ENCODE measurements at places on chromosomes 16 and 17.
A peak's percentile ranks its signal among the peaks of the same experiment; 100 is the strongest.

DNA sequence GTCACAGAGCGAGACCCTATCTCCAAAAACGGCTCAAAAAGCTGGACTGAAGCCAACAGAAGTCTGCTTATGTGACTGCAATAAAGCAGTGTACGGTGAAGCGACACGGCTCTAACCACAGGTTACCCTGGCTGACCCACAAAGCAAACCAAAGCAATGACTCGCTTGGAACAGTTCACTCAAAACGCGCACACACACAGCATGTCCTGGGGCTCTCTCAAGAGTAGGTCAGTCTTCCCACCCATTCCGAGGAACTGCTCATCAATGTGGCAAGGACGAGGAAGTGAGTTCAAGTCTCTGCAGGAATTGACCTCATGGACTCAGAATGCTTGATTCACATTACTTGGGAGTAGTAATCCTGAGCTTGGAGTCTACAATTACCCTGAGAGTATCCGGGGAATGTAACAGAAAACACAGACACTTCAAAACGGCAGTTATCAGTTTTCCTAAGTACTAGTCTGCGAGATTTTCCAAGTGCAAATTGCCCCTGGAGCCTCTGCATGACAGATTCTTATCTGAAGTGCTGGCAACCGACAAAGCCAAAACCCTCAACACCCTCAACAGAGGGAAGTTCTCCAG lies 25.4 kb downstream of the PELP1 start:
- peak; percentile 77 for DNase-seq

- no peak for DNase-seq
Observed at GRCh38 chr17:7824021-7824924, 9.7 kb upstream of the KDM6B start.

- no peak for DNase-seq
Observed at GRCh38 chr16:26651464-26651863, 415.3 kb upstream of the C16orf82 start.

DNA sequence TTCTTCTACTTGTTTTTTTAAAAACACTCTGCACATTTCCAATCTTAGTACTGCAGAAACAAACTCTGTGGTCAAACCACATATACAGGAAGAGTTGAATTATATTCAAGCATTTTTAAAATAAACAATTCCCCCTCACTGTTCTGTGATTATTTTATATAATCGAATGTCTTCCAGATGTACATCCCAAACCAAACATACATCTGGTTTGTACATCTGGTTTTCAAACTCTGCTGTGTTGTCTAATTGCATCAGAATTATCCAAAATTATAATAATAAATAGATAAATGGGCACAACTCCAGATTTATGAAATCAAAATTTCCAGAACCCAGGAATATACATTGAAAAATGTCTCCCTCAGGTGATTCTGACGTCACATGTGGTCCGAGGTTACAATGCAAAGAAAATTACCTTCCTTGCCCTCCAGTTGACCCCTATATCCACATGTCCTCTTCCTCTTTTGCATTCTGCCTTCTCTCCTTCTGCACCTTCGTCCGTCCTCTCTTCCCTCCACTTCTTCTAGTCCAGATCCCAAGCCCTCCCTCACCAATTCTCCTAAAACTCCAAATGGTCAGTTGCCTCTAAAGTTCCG lies 13.3 kb upstream of the CCDC144A start:
- no peak for DNase-seq

GRCh38 chr17:75155191-75155601 lies 884 bp upstream of the JPT1 start:
- no peak for DNase-seq

- DNase-seq: no peak
Observed at GRCh38 chr17:78053777-78054468, 74.6 kb downstream of the TMC6 start.

DNA sequence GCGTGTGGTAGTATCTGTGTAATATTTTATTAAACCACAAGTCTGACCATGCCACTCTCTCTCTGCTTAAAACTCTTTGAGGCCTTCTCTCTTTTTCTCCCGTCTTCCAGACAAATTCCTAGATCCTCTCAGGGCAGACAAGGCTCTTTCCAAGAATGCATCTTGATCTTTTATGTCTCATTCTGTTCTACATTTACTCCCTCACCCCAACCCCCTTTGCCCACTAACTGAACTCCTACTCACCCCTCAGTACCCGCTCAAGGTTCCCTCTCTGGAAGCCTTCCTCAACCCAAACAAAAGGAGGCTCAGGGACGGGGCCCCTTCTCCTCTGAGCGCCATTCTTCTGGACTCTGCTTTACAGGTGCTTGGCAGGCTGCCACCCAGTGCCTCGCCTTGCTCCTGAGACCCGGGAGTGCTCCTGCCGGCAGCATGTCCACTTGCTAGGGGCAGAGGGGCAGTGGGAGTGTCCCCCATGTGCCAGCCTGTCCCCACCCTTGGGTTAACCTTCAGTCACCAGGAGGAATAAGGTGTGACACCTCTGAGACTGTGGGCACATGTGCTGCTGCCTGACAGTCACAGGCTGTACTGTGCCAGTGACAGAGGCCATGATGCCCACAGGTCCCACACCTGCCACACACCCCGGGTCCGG lies 9.2 kb downstream of the SLC13A2 start:
- no peak for DNase-seq

GRCh38 chr17:34242587-34243363 lies 12.3 kb upstream of the CCL2 start:
- DNase-seq: peak; percentile 95

DNA sequence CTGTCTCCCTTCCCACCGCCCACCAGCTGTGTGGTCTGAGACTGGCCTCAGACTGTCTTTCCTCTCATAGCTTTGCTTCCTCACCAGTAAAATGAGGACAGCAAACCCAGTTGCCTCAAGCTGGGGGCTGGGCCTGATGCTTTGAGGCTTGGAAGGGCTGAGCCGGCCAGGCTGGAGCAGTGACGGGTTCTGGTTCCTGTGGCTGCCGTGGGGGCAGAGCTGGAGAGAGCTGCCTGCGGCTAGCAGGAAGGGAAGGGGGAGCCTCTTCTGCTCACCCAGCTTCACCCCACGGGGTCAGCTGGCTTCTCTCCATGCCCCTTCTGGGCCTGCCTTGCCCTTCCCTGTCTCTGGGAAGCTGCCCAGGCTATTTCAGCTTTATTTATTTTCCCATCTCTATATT lies 23.7 kb downstream of the LASP1 start:
- peak; percentile 71 for DNase-seq

GRCh38 chr17:60579090-60579489 lies 20.9 kb upstream of the PPM1D start:
- peak; percentile 44 for DNase-seq

DNA sequence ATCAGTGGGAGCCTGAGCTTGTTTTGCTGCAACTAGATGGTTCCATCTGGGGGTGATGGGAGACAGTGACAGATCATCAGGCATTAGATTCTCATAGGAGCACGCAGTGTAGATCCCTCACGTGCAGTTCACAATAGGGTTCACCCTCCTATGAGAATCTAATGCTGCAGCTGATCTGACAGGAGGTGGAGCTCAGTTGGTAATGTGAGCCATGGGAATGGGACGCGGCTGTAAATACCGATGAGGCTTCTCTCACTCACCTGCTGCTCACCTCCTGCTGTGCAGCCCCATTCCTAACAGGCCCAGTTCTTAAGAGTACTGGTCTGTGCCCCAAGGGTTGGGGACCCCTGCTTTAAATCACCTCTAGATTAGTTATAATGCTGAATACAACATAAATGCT lies 137.5 kb upstream of the PLEKHM1 start:
- no peak for DNase-seq

- DNase-seq: no peak
Observed at GRCh38 chr17:77160091-77160874, 19.5 kb downstream of the SEC14L1 start.
